ENCODE measurements at places on chromosomes 6 and 20. TPM values are rescaled to one million over a fixed set of nuclear protein-coding genes. Genes with fewer than 3 reads are reported as not detected.
A peak's percentile ranks its signal among the peaks of the same experiment; 100 is the strongest.

The ENPP4 gene
- total RNA-seq = 7.7 TPM

The TPD52L2 gene
- total RNA-seq = 38.2 TPM

The MOG gene
- not detected for total RNA-seq

The LKAAEAR1 gene
- total RNA-seq = 0.33 TPM

DNA sequence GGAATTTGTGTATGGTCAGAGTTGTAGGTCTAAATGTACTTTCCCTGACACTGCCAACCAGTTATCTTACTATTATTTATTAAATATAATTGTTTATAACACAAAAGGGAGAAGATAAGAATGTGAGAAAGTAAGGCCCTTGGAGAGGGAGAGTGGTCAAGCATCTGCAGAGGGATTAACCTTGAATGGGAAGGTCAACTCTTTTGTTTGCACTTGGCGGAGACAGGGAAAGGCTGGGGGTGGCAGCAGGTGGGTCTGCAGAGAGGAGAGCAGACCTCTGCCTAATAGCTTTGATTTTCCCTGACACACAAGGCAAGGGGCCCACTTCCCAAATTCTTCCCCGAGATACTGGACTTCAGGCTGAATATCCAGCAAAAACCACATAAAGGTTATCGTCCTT is 4.2 kb downstream of the LRP11 start:
- peaks cover 6% of the 10 kb centered on the region for H3K4me1 ChIP-seq
- H3K27ac ChIP-seq = no peak overlapping the region
- DNase-seq = no peak
- H3K36me3 ChIP-seq = no peaks in the 10 kb centered on the region
- peaks cover 12% of the 10 kb centered on the region for H3K27me3 ChIP-seq
- H3K4me3 ChIP-seq = no peak overlapping the region

- H3K27ac ChIP-seq = no peak overlapping the region
- no peak overlapping the region for H3K4me3 ChIP-seq
- H3K4me1 ChIP-seq = no peaks in the 10 kb centered on the region
- no peaks in the 10 kb centered on the region for H3K36me3 ChIP-seq
- DNase-seq = no peak
Measured at GRCh38 chr6:135983718-135984343, 132.3 kb downstream of the PDE7B start.

DNA sequence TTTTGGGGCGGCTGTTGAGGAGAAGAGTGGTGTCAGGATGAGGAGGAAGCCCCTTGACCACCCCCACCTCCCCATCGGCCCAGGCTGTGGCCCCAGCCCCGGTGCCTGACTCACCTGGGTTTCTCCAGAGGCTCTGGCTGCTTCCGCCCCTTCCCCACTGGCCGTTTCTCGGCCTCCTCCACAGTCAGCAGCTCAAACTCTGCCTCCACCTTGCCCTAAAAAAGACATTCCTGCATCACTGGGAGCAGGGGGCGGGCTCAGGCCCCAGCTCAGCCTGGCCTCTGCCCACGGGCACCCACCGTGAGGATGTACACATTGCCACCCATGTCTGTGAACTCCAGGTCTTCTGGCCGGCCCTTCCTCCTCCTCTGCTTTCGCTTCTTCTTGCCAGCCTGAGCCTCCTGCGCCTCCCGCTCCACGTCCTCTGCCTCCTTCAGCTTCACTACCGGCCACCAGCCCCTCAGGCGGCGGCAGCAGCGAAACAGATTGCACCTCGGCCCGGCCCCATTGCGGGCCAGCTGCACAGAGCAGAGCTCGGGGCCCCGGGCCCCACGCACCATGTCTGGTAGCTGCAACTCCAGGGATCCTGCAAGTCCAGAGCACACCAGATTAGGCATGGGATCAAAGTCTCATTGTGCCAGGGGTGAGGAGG is 17.3 kb downstream of the ERGIC3 start:
- H3K4me1 ChIP-seq = no peaks in the 10 kb centered on the region
- no peak for DNase-seq
- no peak overlapping the region for H3K4me3 ChIP-seq
- peaks cover 12% of the 10 kb centered on the region for H3K36me3 ChIP-seq

GRCh38 chr6:113558966-113559365 is 298.2 kb upstream of the MARCKS start:
- no peaks in the 10 kb centered on the region for H3K4me1 ChIP-seq
- no peak for DNase-seq
- H3K36me3 ChIP-seq = no peaks in the 10 kb centered on the region
- H3K27me3 ChIP-seq = peaks cover 2% of the 10 kb centered on the region
- H3K4me3 ChIP-seq = no peak overlapping the region

GRCh38 chr20:55140631-55141030 is 665.2 kb downstream of the DOK5 start:
- H3K4me3 ChIP-seq = no peak overlapping the region
- no peaks in the 10 kb centered on the region for H3K4me1 ChIP-seq
- no peaks in the 10 kb centered on the region for H3K36me3 ChIP-seq
- no peak overlapping the region for H3K27ac ChIP-seq
- no peaks in the 10 kb centered on the region for H3K27me3 ChIP-seq

- H3K4me1 ChIP-seq = peaks cover 94% of the 10 kb centered on the region
- no peaks in the 10 kb centered on the region for H3K27me3 ChIP-seq
- peak overlapping the region; percentile 60 for H3K4me3 ChIP-seq
- peak overlapping the region; percentile 95 for H3K27ac ChIP-seq
- DNase-seq = peak; percentile 77
Measured at GRCh38 chr6:90233994-90234393, 62.6 kb downstream of the BACH2 start.

DNA sequence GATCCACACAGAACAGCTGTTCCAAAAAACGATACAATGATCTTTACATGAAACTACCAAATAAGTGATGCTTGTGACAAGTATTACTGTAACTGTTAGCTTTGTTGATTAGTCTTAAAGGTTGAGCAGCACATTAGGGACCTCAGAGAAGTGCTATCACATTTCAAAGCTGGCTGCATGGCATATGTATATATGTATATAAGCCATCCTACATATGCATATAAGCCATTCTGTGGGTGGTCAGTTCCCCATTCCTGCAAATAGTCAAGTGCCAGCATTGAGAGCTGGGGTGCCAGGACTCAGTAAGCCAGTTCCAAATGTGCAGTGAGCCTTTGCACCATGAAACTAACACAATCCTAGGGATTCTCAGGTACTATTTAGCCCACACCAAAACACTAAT is 296.3 kb downstream of the FOXC1 start:
- DNase-seq = no peak
- no peaks in the 10 kb centered on the region for H3K27me3 ChIP-seq
- H3K4me1 ChIP-seq = no peaks in the 10 kb centered on the region
- peaks cover 13% of the 10 kb centered on the region for H3K36me3 ChIP-seq
- no peak overlapping the region for H3K4me3 ChIP-seq

DNA sequence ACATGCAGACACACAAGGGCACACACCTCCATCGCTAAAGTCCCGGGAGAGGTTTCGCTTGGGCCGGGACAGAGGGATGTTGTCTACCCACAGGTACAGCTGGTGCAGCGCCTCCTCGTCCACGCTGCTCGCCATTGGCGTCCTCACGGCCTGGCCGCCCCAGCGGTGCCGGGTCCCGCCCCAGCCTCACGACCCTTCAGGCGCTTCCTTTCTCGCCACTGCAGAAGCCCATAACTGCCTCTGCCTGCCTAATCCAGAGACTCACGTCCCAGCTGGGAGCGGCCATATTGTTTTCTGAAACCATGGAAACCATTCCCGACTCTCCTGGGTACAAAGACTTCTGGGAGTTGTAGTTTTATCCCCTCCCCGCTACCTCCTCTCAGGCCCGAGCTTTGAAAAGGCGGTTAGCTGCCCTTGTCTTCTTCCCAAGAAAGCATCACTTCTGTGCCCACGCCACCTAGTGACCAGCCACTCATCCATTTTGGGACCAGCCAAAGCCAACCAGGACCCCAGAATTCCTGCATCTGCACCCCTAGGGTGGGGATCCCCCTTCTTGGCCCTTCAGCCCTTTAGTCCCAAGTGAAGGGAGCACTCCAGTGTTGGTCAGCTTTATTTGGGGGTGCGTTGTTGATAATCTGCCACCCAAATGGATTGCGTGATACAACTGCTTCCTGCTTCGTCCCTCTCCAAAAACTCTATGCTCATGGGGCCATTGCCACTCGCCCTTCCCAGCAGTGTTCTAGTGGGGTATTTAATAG is at the start of gene SPEF1:
TSS of gene SPEF1 (minus strand) at position 296 of the 758 bp plus-strand sequence. CDS start at position 135, 161 bp downstream.
- no peak within 1 kb of the TSS for H3K27ac ChIP-seq
- H3K4me3 ChIP-seq = peak within 1 kb of the TSS; percentile 38
- peak; percentile 62 for DNase-seq
- H3K36me3 ChIP-seq = peaks cover 10% of the 10 kb centered on the region

DNA sequence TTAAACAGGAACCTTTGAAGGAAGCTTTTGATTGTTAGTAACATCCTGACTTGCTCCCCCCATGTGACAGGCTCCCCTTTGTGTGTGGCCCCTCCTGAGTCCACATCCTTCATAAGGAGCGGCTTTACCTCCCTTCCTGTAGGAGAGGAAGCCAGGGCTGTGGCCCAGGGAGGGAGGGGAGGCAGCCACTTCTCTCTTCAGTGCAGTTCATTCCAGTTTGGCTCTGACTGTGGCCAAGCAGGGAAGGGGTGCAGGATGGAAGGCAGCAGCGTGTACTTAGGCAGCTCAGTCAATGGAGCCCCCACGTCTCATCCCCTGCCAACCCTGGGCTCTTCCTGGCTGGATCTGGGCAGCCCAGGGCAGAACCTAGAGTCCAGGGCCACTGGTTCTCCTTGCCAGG is 295.2 kb downstream of the QKI start:
- no peak overlapping the region for H3K4me3 ChIP-seq
- H3K36me3 ChIP-seq = no peaks in the 10 kb centered on the region
- DNase-seq = no peak
- no peak overlapping the region for H3K27ac ChIP-seq
- H3K4me1 ChIP-seq = peaks cover 7% of the 10 kb centered on the region

DNA sequence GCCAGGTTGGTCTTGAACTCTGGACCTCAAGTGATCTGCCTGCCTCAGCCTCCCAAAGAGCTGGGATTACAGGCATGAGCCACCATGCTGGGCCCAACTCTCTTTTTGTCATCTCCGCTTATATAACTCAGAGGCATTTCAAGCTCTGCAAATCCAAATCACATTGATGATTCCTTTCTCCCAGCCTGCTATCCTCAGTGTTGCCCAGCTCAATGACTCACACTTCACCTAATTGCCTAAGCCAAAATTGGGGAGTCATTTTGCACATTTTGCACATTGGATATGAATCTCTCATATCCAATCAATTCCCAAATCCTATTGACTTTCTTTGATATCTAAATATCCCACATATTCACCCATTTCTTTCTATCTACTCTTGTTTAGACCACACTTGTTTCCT is 3.9 kb downstream of the UTRN start:
- H3K4me1 ChIP-seq = peaks cover 8% of the 10 kb centered on the region
- H3K4me3 ChIP-seq = no peak overlapping the region
- peaks cover 12% of the 10 kb centered on the region for H3K27me3 ChIP-seq
- H3K36me3 ChIP-seq = no peaks in the 10 kb centered on the region
- no peak overlapping the region for H3K27ac ChIP-seq

- no peak overlapping the region for H3K4me3 ChIP-seq
- no peaks in the 10 kb centered on the region for H3K27me3 ChIP-seq
- DNase-seq = no peak
- H3K36me3 ChIP-seq = peaks cover 15% of the 10 kb centered on the region
- peaks cover 37% of the 10 kb centered on the region for H3K4me1 ChIP-seq
Measured at GRCh38 chr6:13703496-13703895, 8.1 kb downstream of the RANBP9 start.

- H3K4me3 ChIP-seq = no peak overlapping the region
- no peak for DNase-seq
- no peaks in the 10 kb centered on the region for H3K4me1 ChIP-seq
- no peaks in the 10 kb centered on the region for H3K36me3 ChIP-seq
- peaks cover 13% of the 10 kb centered on the region for H3K27me3 ChIP-seq
Measured at GRCh38 chr6:127436578-127437110, 22.5 kb downstream of the KIAA0408 start.

All from activated naive CD4-positive, alpha-beta T cell treated with anti-CD3 and anti-CD28 coated beads for 36 hours (primary cell).